ENCODE measurements at places on chromosomes 12 and 14.

GRCh38 chr12:48995086-48995879 lies 3.9 kb downstream of the DDN start:
- peak; percentile 23 for DNase-seq

- no peak for DNase-seq
Observed at GRCh38 chr12:5257763-5258495, 174.0 kb upstream of the NTF3 start.

GRCh38 chr12:90044069-90044468 lies 335.4 kb upstream of the ATP2B1 start:
- DNase-seq = no peak

GRCh38 chr14:35576260-35576659 lies 42.3 kb downstream of the INSM2 start:
- no peak for DNase-seq

GRCh38 chr12:18935371-18935965 lies 194.1 kb upstream of the PLEKHA5 start:
- no peak for DNase-seq

GRCh38 chr12:599756-600155 lies 63.5 kb downstream of the NINJ2 start:
- no peak for DNase-seq

GRCh38 chr14:86364634-86365033 lies 834.7 kb downstream of the FLRT2 start:
- DNase-seq = no peak

DNA sequence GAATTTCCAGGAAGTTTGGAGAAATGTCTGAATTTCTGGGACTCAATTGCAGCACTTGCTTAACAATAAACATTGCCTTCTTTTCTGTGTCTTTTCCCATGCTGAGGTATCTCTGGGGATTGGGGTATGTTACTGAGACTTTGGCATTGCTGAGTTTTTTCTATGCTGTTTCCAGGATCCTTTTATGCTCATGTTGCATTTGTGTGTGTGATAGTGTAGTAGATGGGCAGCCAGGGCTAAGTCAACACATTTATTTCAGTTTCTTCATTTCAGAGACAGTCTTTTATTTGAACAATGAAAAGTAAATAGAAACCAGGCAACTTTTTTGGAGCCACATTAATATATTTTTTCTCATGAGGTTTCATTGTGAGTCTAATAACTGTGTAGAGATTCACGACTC lies 1160.3 kb upstream of the TMEM132C start:
- no peak for DNase-seq

- DNase-seq = no peak
Observed at GRCh38 chr12:9753498-9753897, 7.2 kb downstream of the CD69 start.

DNA sequence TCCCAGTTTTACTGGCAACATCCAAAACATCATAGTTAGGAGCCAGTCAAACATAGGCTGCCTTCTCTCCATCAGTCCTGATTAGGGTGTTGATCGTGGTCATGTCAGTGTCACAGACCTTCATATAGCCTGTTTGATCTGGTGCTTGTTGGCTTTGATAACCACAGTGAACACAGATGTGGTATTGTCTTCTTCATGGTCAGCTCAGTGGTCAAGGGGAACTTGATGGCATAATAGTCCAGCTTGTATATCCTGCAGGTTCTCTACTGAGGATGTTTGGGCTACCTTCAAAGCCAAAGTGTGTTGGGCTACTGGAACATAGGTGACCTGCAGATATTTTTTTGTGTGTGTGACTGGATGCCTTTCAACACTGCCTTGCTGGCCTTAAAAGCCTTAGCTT lies 21.7 kb downstream of the PRORP start:
- DNase-seq = no peak

- DNase-seq = no peak
Observed at GRCh38 chr14:64715628-64716412, 11.6 kb downstream of the PLEKHG3 start.

DNA sequence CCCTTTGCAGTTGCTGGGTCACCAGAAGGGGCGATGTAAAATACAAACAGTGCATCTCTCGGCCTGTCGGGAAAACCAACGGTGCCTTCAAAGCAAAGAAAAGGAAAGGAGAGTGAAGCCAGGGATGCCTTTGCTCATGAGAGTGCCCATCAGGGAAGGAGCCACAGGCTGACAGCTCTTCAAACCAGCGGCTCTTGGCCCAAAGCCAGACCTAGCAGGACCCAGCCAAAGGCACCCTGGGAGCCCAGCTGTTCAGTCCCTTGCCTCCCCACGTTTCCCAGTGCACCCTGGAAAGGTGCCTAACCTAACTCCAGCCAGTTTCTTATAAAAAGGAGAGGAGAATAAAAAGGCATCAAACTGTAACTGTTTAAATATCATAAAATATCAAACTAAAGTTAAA lies 29.2 kb downstream of the PRMT8 start:
- DNase-seq = no peak

DNA sequence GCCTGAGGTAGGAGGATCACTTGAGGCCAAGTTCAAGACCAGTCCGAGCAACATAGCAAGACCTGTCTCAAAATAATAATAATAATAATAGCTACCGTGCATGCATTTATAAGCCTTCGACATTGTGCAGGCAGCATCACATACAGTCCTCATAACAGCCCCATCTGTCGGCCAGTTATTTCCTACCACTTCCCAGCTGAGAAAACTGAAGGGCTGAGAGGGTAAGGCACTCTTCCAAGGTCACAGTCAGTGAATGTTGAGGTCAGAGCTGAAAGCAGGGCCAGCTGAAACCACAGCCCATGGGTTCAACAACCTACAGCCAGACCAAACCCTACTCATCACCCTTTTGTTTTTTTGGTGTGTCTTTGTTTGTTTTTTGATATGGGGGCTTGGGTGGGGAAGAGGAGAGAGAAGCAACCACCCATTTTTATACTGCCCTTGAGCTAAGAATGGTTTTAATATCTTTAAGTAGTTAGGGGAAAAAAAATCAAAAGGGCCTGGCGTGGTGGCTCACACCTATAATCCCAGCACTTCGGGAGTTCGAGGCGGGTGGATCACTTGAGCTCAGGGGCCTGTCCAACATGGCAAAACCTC lies 16.8 kb upstream of the ITPK1 start:
- DNase-seq = no peak

DNA sequence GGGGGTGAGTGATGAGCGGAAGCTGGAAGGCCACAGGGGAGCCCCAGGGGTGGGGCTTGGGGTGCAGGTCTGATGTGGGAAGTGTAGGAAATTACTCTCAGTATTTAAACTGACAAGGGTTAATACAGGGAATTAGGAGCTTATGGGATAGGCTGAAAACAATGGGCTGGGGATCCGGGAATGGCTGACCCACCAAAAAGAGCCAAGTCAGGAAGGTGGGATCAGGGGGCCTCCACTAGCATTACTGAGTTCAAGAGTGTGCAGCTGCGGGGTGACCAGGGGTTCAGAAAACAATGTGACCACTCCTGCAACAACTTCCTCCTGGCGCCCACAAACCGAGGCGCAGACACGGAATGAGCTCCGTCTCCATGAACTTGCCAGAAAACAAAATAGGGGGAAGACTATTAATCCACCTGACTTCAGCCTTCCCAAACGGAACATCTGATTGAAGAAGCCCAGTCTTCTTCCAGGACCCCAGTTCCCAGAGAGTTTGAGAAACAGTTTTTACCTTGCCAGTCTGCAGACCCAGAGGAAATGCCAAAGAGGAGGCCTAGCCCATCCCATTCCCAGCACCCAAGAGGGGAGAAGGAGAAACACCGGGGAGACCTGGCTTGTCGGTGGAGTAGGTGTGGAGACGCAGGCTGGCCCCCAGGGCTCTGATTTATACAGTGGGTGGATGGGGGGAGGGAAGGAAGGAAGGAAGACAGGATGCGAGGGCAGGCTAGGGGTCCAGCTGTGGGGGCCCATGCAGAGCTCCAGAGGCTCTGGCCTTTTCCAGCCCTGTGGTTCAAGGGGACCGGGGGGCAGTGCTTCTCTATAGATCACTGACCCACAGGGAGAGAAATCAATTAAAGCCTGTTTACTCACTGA lies 16.5 kb upstream of the YY1 start:
- no peak for DNase-seq

GRCh38 chr12:40988824-40989223 lies 199.3 kb upstream of the PDZRN4 start:
- no peak for DNase-seq

GRCh38 chr14:56150645-56151345 lies 32.6 kb downstream of the PELI2 start:
- no peak for DNase-seq

All from stimulated activated naive CD4-positive, alpha-beta T cell treated with Interleukin-2 at 50 U/mL for 16 hours (primary cell).